ENCODE measurements at places on chromosomes 1 and 21. TPM values are rescaled to one million over a fixed set of nuclear protein-coding genes. Genes with fewer than 3 reads are reported as not detected.

The SV2A gene
- total RNA-seq: 0.08 TPM

The OR2L2 gene
- not detected for total RNA-seq

The FMN2 gene
- total RNA-seq: 3.7 TPM

The ACAP3 gene
- 12.0 TPM for total RNA-seq

The AIM2 gene
- total RNA-seq: not detected

The CCDC185 gene
- not detected for total RNA-seq

The KISS1 gene
- total RNA-seq: 0.45 TPM

The SPRR2D gene
- not detected for total RNA-seq

The AMY1A gene
- not detected for total RNA-seq

The OR10K2 gene
- not detected for total RNA-seq

The FAM20B gene
- 15.9 TPM for total RNA-seq

The ZBTB18 gene
- 4.5 TPM for total RNA-seq

The GJB3 gene
- total RNA-seq: 15.6 TPM

The CD34 gene
- not detected for total RNA-seq

The ADAMTS5 gene
- not detected for total RNA-seq

The TRIM46 gene
- 1.8 TPM for total RNA-seq

The SLC1A7 gene
- 0.05 TPM for total RNA-seq

The CYP4A11 gene
- not detected for total RNA-seq

The SLC30A2 gene
- 0.30 TPM for total RNA-seq

The SDE2 gene
- total RNA-seq: 7.6 TPM

The CNIH3 gene
- 0.55 TPM for total RNA-seq

The SOX13 gene
- total RNA-seq: 19.5 TPM

The S100A3 gene
- 104 TPM for total RNA-seq

The COL11A1 gene
- total RNA-seq: 0.88 TPM

The OR2L13 gene
- not detected for total RNA-seq

The CDC42 gene
- total RNA-seq: 141 TPM

The ADSS2 gene
- 48.2 TPM for total RNA-seq

The TRIM63 gene
- total RNA-seq: 1.4 TPM

The SPAG17 gene
- not detected for total RNA-seq

The BROX gene
- total RNA-seq: 20.5 TPM

The RASSF5 gene
- 1.1 TPM for total RNA-seq

The SLC9C2 gene
- total RNA-seq: not detected
